Hair follicle dermal papilla cell (primary cell): ENCODE measurements at places on chromosomes 11 and 22. TPM values are rescaled to one million over a fixed set of nuclear protein-coding genes. Genes with fewer than 3 reads are reported as not detected.

Gene MRGPRE
- total RNA-seq, result 0.16 TPM in 1 of 2 replicates, not detected in the other

Gene ZNF70
- total RNA-seq, result 6.8 and 10.4 TPM in 2 replicates

Gene CHRDL2
- 0.16 TPM in 1 of 2 replicates, not detected in the other for total RNA-seq

Gene HTR3B
- total RNA-seq, result not detected in 2 replicates

Gene OR51B2
- not detected in 2 replicates for total RNA-seq
